Endodermal cell (in vitro differentiated cells): ENCODE measurements at places on chromosomes 5 and 9. TPM values are rescaled to one million over a fixed set of nuclear protein-coding genes. Genes with fewer than 3 reads are reported as not detected.

Gene VAV2
- total RNA-seq = 18.4 to 32.8 TPM (median 29.8 TPM) in 3 replicates

GRCh38 chr9:113577525-113578261 is 114.2 kb downstream of the RGS3 start:
- no peak for DNase-seq

GRCh38 chr9:121807823-121808278 is 156.4 kb downstream of the DAB2IP start:
- DNase-seq = peak; percentile 34

DNA sequence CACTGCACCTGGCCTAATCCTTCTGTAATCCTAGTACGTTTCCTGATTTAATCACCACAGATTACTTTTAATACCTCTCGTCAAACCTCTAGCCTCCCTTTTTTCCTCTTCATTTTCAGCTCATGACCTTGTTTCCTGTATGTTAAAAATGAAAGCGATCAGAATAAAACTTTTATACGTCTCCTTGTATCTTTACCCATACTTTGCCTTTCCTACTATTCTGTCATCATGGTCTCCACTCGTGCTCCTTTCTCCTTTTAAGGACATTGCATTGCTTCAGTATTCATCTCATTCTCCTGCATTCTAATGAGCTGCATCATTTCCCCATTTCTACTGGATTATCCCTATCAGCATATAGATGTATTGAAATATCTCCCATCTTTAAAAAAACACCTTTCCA is 8.5 kb downstream of the CDC42SE2 start:
- no peak for DNase-seq

GRCh38 chr5:124301850-124302249 is 444.6 kb downstream of the ZNF608 start:
- DNase-seq = no peak

- DNase-seq = no peak
Observed at GRCh38 chr9:89388084-89388867, 70.0 kb downstream of the SECISBP2 start.

Gene RNF208
- 15.6 to 27.3 TPM (median 16.0 TPM) in 3 replicates for total RNA-seq

Gene ADRA1B
- total RNA-seq = 0.43 and 0.68 TPM in 2 replicates

DNA sequence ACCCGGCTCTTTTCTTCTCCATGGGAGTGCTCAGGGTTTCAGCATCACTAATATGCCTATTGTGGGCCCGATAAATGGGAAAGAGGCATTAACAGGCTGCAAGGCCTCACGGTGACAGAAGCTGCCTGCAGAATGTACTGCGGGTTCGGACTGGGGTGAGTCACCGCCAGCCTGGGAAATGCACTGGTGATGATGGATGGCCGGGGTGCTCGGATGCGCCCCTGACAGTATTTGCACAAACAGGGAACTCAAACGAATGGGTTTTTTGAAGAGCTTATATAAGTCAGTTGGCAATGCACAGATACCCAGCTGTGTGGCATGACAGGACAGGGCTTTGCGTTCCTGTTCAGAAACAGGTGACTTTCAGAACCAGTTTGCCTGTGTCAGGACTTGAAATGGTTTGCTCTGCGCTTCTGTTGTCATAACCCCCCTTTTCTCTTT is 42.0 kb upstream of the PITX1 start:
- no peak for DNase-seq

DNA sequence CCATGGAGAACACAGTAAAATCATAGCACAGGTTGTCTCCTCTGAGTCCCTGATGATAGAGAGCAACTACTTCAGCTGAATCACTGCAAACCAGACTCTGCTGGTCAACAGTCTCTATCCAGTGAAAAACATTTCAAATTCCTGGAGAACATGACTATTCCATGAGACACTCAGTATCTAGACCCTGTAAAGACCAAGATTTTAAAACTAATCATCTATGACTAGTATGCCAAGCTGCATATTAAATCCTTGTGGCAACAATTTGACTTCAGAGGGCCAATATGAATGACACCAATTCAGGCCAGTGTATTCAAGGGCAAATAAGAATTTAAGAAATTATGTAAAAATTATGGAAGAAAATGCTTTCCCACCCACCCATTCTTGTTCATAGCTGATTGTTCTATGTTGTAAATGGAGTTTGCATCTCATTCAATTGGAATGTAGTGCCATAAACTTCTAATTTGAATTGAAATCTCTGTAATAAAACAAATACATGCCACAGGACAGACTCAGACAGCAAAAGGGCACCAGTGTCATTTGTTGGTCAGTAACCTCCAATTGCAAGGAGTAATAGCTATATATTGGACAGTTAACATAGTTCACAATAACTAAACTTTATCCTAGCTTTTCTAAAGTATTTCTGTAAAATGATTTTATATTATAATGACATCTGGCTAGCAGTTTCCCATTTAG is 80.1 kb upstream of the LPAR1 start:
- no peak for DNase-seq

- no peak for DNase-seq
Observed at GRCh38 chr9:100534401-100534800, 43.5 kb upstream of the CAVIN4 start.

Gene GLDC
- total RNA-seq = 38.8 and 41.6 TPM in 2 replicates

Gene PCDHGA10
- total RNA-seq = 19.5 and 20.7 TPM in 2 replicates

GRCh38 chr9:114496011-114496410 is 9.3 kb downstream of the WHRN start:
- DNase-seq = no peak

- DNase-seq = peak; percentile 89
Observed at GRCh38 chr5:141811287-141812155, 66.7 kb downstream of the PCDH1 start.

Gene RABL6
- total RNA-seq = 175 to 221 TPM (median 206 TPM) in 3 replicates

GRCh38 chr9:12539580-12539975 is 153.6 kb upstream of the TYRP1 start:
- no peak for DNase-seq

Gene TEX48
- not detected in 2 replicates for total RNA-seq

Gene PTPRD
- 83.1 and 97.4 TPM in 2 replicates for total RNA-seq

GRCh38 chr5:140346348-140347221 is at the start of gene HBEGF:
TSS of gene HBEGF (minus strand) at chr5:140346603. CDS start at chr5:140346328, 275 bp downstream.
- peak; percentile 97 for DNase-seq

Gene DAB2IP
- total RNA-seq = 53.1 and 71.0 TPM in 2 replicates

DNA sequence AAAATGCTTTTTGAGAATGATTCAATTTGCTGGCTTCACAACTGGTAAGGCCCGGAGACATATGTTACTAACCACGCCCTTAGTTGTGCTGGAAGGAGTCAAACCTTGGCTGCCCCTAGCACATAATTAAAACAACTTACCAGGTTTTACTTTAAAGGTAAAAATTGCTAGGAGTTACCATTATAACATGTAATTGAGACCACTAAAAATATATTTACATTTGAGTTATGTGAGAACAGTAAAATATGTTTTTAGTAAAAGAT is 435.6 kb upstream of the CDH9 start:
- no peak for DNase-seq

GRCh38 chr5:134250949-134251348 is 25.1 kb upstream of the PPP2CA start:
- no peak for DNase-seq

DNA sequence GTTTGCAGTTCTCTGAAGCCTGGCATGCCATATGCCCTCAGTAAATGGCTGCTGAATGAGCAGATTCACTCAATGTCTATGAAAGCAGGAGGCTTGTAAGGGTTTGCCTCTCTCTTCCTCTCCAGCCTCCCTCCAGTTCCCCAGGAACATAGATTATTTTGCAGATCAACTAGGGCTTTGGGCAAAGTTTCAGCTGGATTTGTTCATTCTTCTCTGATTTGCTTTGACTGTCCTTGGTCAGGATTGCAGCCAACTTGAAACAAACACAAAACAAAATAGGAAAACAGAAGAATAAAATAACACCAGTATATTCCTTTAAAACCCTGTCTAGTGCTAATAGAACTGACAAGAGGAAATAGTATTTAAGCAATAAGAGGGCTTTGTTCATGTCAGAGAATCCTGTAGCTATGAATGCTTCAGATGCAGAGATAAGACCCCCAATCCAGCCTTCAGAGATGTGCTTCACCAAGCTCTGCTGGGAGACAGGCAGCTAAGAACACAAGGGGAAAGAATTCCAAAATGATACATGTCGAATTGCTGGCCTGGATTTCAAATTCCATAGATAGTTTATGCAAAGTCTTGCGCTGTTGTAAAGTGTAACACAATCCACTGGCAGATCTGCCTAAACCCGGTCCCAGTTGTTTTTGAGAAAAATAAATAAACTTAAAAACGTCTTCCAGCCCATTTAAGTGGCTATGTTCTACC is 174.3 kb downstream of the PAPPA start:
- no peak for DNase-seq

DNA sequence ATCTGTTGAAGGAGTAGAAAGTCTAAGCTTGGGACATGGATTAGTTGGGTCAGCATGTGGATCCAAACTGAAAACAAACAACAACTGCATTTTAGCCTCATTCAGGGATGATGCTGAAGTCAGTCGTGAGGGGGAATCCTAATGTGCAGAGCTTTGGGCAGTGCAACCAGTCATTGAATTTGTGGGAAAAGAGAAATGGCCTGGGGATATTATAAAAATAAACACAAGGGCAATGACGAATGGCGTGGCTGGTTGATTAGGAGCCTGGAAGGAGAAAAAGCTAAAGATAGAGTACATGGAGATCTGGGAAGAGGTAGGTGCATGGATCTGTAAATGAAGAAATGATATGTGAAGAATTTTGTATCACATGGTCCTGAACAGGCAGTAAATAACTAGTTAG is 477.6 kb downstream of the TLE1 start:
- DNase-seq = no peak

- peak; percentile 60 for DNase-seq
Observed at GRCh38 chr5:139335811-139336210, 5.8 kb upstream of the PAIP2 start.

- DNase-seq = no peak
Observed at GRCh38 chr5:131221888-131222287, 42.0 kb upstream of the CDC42SE2 start.

DNA sequence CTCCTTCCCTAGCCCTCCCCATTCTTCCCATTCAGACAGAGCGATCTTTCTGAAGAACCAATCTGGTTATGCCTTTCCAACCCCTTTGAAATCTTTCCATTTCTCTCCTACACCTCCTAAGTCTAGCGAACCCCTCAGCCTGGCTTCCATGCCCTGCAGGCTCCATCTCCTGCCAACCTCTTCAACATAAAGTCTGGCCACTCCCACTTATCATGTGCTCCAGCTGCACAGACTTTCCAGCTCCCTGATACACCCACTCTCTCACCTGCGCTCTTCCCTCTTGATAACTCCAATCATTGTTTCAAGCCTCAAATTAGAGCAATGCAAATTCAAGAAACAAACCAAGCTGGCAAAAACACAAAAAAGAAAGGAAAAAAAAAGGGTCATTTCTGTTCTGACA is 3.8 kb upstream of the ORM1 start:
- DNase-seq = peak; percentile 19

DNA sequence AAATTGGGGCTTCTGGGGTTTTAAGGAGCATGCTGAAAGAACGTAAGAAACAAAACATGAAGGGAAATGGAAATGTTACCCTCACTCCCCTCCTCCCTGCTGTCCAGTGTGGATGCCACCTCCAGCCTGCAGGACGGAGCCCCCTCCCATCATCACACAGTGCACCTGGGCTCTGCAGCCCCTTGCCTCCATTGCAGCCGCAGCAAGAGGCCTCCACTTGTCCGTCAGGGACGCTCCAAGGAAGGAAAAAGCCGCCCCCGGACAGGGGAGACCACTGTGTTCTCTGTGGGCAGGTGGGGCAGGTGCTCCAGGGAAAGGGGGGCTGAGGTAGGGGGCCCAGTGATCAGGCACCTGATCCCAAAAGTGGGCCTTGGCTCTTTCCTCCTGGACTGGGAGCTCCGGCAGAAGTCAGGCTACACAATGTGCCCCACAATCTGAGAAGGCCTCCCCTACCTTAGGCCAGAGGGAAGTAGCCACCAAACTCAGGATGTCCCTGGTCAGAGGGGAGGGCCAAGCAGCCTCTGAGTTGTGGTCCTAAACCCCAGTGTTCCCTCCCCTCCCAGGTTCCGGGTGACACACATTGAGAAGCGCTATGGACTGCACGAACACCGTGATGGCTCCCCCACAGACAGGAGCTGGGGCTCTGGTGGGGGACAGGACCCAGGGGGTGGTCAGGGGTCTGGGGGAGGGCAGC is 2.7 kb downstream of the RELL2 start:
- no peak for DNase-seq

- DNase-seq = no peak
Observed at GRCh38 chr5:65299861-65300260, 181.9 kb downstream of the ADAMTS6 start.

- DNase-seq = no peak
Observed at GRCh38 chr5:27450607-27451006, 412.2 kb upstream of the CDH9 start.

Gene CAVIN4
- total RNA-seq = 5.7 to 9.0 TPM (median 8.1 TPM) in 3 replicates

DNA sequence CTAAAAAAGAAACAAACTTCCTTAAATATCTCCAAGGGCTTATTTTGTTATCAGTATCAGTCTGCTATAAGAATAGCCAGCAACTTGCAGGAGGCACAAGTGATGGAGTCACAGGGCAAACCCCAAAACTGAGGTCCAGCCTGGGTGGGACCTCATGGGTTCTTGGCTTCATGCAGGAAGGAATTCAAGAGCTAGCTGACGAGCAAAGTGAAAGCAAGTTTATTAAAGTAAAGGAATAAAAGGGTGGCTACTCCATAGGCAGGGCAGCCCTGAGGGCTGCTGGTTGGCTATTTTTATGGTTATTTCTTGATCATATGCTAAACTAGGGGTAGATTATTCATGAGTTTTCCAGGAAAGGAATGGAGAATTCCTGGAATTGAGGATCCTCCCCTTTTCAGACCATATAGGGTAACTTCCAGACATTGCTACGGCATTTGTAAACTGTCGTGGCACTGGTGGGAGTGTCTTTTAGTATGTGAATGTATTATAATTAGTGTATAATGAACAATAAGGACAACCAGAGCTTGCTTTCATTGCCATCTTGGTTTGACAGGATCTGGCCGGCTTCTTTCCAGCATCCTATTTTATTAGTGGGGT is 231.9 kb downstream of the ADAMTSL1 start:
- no peak for DNase-seq

- DNase-seq = peak; percentile 61
Observed at GRCh38 chr5:88689668-88690408, 193.1 kb downstream of the MEF2C start.

GRCh38 chr5:96431376-96432187 is 1.5 kb downstream of the PCSK1 start:
- DNase-seq = peak; percentile 61

Gene ANKRD18A
- total RNA-seq = 5.0 to 10.2 TPM (median 5.3 TPM) in 3 replicates

Gene SYK
- total RNA-seq = 2.5 and 2.7 TPM in 2 replicates

Gene CDO1
- 6.9 and 7.6 TPM in 2 replicates for total RNA-seq

GRCh38 chr5:169777159-169777558 is 140.1 kb downstream of the DOCK2 start:
- no peak for DNase-seq

DNA sequence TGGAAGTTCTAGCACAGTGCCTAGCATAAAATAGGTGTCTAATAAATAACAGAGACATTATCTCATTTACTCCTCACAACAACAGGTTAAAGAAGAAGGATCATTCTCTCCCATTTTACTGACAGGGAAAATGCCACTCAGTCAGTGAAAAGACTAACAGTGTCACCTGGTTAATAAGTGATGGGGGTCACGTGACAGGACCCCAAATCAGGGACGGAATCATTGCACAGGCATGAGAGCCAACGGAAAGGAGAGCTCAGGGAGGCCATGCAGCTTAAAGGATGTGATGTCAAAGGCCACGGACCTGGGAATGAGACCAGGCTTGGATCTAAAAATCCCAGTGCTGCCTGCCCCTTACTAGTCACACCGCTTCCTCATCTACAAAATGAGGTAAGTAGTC is 101.2 kb downstream of the BNC2 start:
- no peak for DNase-seq
